ENCODE measurements at places on chromosomes 3 and 15.

DNA sequence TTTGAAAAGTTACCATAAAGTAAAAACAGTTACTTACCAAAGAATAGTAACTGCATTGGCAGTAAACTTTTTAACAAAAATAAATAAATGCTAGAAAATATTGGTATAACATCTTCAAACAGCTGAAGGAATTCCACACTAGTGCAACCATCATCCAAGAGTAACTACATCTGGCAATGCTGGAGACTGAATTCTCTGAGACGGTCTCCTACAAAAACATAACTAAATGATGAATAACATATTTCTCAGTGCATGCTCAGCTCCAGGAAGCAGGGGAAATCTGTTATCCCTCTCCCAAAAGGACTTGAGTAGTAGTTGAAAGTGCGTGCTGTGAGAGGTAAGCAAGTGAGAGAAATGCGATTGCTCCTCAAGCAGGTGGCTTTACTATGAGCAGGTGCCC lies 526.8 kb upstream of the CCDC54 start:
- DNase-seq: no peak

- no peak for DNase-seq
Measured at GRCh38 chr3:141996437-141996836, 120.0 kb downstream of the ATP1B3 start.

GRCh38 chr3:16085884-16086608 lies 88.4 kb upstream of the GALNT15 start:
- no peak for DNase-seq

- DNase-seq: no peak
Measured at GRCh38 chr3:99532246-99532645, 106.1 kb upstream of the COL8A1 start.

DNA sequence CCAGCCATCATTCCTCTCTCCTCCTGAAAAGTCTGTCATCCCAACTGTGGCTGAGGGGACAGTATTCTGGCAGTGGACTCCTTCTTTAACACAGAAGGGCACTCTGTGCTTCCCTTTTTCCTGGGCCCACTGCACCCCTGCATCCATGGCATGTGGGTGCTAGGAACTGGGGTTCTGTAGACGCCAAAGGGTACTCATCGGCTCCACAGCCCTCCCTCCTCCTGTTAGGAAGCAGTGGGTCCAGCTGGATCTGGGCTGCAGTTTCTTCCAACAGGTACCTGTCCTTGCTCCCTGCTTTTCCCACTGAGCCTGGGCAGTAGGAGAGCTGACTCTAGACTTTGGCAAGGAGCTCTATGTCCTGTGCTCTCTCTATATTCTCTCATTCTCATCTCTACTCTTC lies 6.4 kb upstream of the MANF start:
- no peak for DNase-seq
